ENCODE measurements at places on chromosomes 1 and 21.

DNA sequence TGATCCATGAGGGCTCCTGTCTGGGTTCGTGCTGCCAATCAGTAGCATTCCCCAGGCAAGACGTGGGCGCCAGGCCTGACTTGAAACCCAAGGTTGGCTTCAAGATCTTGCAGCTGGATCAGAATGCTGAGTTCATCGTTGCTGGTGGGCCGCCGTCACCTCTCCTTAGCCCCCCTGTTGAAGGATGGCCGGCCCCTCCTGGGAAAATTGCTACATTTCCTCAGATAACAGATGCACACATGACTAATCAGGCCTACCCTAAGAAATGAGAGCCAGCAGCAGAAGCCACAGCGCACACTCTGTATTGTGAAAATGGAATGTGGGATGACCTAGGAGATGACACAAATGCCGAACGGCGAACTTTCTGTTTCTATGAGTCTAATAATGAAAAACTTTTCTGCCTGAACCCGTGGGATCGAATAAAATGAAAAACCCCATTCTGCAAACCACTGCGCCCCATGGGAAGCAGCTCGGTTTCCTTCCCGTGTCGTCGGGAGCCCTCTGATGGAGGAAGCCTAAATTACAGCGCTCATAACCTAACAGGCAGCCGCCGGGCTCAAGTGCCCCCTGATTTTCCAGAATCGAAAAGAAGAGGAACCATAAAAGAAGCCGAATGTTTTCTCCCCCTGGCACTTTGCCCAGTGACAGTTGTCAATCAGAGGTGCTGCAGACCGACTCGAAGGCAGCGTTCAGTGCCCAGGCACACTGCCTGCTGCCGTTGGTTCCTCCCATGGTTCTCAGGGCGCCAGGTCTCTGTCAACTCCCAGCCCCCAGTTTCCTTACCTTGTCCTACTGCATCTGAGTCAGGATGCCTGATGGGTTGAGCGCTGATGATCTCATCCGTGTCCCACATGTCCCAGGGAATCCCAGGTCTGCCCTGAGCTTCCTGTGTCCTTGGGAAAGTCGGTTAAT lies 38.2 kb upstream of the H6PD start:
- DNase-seq = peak; percentile 47

DNA sequence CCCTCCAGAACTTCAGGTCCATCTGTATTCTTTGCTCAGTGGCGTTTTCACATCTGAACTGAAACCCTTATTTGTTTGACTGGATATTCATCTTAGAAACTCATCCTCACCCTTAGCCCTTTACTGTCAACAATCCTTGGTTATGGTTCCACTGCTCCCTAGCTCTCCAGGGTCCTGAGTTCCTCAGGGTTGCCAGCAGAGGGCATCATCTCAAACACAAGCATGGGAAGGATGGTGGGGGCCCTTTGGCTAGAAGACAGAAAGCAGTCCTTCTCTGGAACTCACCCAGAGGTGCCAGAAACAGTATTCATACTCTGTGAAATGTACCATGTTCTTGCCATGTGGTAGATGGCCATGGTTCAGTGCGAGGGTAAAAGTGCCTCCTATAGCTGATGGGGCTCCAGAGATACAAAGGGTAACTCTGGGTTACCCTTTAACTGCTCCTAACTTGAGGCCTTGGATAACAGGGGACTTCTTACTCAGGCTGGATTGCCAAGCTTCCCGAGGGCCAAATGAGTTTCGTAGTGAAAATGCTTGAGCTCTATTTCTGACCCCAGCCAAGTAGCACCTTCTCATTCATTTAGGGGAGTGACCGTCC lies 11.3 kb downstream of the NCSTN start:
- no peak for DNase-seq

DNA sequence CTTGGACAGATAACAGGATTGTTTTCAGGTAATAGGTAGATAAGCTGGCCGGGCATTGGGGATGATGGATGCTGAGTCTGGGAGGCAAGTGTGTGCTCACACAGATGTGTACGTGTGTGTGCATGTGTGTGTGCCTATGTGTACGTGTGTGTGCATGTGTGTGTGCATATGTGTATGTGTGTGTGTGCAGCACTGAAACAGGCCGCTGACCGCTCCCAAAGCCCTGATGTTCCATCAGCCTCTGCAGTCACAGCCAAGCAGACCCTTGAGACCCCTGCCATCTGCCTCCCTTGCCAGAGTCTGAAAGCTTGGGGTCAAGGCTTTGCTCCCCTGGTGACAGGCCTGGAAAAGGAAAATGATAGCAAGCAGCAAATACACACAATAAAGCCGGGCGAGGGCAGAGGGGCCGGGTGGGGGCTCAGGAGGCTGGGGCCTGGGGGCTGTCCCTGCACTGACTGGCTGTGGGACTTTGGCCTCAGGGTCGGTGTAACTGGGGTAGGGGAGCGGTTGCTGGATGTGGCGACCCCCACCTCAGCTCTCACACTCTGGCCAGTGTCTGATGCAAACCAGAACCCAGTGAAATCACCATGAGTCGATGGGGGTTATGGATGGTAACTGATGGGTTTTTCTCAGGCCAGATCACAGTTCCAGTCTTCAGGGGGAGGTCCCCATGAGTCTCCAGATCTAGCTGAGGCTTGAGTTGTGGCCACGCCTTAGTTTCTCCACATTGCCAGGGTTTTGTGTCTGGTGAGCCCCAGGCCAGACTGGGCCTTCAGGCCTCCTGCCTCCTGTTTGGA lies 9.2 kb upstream of the TNFRSF8 start:
- no peak for DNase-seq

GRCh38 chr21:46024141-46024540 lies 42.6 kb downstream of the COL6A1 start:
- DNase-seq = no peak

DNA sequence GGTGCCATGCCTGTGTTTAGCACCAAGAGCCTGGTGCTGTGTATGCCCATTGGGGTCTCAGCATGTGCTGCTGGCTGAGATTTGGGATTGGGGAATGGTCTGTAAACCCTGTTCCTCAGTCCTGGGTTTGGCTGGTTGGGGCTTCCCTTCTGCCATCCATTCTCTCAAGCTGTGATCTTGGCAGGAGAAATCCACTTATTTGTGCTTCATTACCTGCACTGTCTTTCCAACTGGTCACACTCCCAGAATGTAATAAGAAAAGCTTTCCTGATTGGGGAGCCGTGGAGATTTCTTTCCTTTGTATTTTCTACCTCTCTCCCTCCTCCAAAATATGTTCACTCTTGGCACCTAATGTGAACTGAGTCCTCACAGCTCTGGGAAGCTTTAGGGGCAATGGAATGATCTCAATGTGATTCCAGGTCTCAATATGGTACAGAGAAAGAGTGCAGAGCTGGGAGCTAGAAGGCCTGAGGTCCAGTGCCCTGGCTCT lies 23.0 kb upstream of the KCNA10 start:
- no peak for DNase-seq

GRCh38 chr1:61362351-61362750 lies 280.0 kb downstream of the NFIA start:
- DNase-seq = no peak

- no peak for DNase-seq
These were observed 365.8 kb downstream of the RGS7 start for GRCh38 chr1:240991230-240991629.

- DNase-seq = no peak
These were observed 3.4 kb downstream of the EPHA10 start for GRCh38 chr1:37761416-37762095.

- DNase-seq = peak; percentile 45
These were observed 38.8 kb downstream of the DNASE2B start for GRCh38 chr1:84436876-84437655.

GRCh38 chr21:35136586-35137219 lies 87.6 kb upstream of the RUNX1 start:
- DNase-seq = no peak

- DNase-seq = no peak
These were observed 28.0 kb upstream of the DIPK1A start for GRCh38 chr1:92989253-92989652.

DNA sequence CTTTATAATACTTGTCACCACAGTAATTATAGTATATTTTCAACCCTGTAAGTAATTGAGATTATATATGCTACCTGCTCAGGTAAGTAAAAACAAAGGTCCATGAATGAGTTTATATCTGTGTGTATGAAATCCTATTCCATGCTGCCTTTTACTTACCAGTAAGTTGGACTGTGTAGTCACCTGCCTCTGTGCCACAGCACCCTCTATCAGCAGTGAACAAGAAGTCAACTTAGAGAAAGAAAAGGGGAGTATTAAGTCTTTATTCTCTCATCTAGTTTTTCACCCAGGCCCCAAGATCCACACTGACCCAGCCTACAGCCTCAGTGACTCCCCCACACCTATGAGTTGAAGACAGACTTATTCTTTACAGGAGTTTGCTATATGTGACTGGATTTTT lies 36.9 kb upstream of the IFI16 start:
- no peak for DNase-seq

DNA sequence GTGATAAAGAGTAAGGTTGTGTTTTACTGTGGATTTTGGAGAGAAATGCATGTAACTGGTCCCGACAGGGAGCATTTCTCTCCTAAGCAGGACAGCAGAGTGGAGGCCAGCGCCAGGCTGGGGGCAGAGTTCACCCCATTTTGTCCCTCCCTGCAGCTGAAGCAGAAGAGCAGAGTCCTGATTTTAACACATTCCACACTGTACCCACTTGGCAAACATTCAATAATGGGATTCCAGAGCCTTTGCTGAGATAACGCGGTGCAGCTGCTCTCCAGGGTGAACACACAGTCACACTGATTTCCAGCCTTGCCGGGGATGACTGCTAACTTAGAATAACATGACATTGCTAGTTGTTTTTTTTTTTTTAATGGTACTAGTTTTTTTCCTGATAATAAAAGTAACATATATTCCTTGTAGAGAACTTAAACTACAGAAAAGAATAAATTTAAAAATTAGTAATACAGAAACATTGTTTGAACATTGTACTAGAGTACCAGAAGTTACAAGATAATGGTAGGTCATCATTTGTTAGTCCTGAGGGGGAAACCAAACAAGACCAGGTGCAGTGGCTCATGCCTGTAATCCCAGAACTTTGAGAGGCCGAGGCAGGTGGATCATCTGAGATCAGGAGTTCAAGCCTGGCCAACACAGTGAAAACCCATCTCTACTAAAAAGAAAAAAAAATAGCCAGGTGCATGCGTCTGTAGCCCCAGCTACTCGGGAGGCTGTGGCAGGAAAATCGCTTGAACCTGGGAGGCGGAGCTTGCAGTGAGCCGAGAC lies 77.2 kb downstream of the SCCPDH start:
- DNase-seq = no peak

DNA sequence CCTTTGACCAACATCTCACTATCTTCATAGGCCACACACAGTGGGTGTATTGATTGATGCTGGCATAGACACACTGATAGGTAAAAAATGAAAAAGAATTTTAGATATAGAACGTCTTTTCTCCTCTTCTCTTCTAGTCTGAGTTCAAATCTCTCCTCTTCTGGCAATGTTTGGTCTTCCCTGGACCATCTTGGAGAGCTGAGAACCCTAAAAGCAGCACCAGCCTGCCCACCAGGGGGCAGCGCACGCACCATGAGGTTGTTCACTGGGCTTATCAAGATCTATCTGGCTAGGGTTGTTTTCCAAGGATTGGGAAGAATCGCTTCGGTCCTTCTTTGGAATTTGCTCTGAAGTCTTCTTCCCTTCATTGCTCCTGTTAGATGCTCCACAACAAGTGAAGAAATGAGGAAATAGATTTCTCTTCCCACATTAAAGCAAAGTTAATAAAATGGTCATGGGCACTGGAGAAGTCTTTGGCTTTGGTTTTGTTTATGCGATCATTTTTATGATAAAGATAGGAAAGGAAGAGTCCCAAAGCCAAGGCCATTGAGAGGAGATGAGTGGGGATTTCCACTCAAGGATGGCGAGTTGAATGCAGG lies 104.0 kb upstream of the OLIG2 start:
- peak; percentile 30 for DNase-seq

DNA sequence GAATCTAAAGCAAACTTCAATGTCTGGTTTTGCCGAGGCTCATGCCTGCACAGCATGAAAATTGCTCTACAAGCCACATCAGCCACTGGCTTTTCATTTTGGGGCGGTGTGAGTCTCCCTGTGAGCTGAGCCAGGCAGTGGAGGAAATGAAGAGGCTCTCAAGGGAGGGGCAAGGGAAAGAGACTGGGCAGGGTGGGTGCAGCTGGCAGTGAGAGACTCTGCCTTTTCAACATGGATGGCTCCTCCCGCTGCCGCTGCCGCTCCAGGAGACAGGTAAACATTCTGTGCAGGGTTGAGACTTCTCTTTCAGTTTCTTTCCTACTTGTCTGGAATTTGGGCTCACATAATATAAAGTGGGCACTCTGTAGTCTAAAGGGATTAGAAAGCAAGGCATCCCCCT lies 11.3 kb upstream of the CTSE start:
- DNase-seq = no peak

DNA sequence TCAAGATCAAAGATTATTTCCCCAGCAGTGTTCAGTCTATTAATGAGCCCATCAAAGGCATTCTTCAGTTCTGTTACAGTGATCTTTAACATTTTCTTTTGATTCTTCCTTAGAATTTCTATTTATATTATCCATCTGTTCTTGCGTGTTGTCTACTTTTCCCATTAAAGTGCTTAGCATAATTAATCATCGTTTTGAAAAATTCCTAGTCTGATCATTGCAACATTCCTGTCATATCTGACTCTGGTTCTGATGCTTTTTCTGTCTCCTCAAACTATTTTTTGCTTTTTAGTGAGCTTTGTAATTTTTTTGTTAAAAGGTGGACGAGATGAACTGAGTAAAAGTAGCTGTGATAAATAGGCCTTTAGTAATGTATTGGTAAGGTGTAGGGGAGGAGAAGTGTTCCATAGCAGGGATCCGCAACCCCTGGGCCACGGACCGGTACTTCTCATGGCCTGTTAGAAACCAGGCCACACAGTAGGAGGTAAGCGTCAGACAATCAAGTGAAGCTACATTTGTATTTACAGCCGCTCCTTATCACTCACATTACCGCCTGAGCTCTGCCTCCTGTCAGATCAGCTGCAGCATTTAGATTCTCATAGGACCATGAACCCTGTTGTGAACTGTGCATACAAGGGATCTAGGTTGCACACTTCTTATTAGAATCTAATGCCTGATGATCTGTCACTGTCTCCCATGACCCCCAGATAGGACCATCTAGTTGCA lies 163.3 kb downstream of the PIK3R3 start:
- DNase-seq = no peak

- no peak for DNase-seq
These were observed 720 bp upstream of the TMCC2 start for GRCh38 chr1:205226868-205227583.

- DNase-seq = no peak
These were observed 7.5 kb downstream of the LRRC3 start for GRCh38 chr21:44462834-44463200.

DNA sequence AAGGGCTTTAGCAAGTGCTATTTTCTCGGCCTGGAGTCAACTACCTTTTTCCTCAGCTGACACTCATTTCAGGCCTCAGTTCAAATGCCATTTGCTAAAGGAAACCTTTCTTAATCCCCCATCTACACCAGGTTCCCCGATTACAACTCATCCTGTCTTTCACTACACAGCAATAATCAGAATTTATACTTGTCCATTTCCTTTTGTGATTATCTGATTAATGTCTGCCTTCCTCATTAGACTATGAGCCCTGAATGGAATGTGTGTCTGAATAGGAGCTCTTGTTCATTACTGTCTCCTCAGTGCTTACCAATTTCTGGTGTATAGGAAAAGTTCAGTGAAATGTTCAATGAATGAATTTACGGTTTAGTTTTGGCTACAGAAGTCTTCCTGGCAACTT lies 36.9 kb downstream of the ATP1B1 start:
- DNase-seq = no peak
